ENCODE measurements at places on chromosomes 5 and 9. TPM values are rescaled to one million over a fixed set of nuclear protein-coding genes. Genes with fewer than 3 reads are reported as not detected.

- H3K4me3 ChIP-seq = no peak overlapping the region
- no peaks in the 10 kb centered on the region for H3K27me3 ChIP-seq
- no peak overlapping the region for H3K27ac ChIP-seq
- no peaks in the 10 kb centered on the region for H3K36me3 ChIP-seq
- H3K4me1 ChIP-seq = peaks cover 4% of the 10 kb centered on the region
Measured at GRCh38 chr9:86494644-86495111, 140.5 kb upstream of the TUT7 start.

SMIM27 gene
- 12.0 TPM for total RNA-seq

DNA sequence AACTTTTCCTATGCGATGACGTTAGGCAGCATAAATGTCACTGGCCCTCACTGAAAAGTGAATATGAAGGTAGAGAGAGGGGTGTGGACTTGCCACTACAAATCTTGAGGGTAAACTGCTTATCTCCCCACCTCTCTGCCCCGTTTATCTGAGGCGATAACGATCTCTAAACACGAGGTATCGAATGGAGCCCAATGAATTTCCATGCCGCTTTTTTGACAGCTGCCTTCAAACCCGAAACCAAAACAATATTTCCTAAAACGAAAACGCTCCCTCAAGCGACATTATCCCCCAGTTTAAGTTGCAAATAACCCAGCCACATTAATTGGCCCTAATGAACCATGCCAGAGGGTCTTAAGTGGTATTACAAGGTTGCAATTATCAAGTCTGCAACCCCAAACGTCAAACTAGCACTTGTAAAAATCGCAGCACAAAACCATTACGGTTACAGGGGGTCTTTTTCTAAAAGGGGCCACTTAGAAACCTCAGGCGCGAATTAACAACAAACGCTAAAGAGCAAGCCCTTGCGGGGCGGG, 1.4 kb downstream of the NR3C1 start:
- no peaks in the 10 kb centered on the region for H3K36me3 ChIP-seq
- peaks cover 24% of the 10 kb centered on the region for H3K4me1 ChIP-seq
- peak overlapping the region; percentile 74 for H3K4me3 ChIP-seq
- H3K27me3 ChIP-seq = peaks cover 40% of the 10 kb centered on the region

GRCh38 chr5:96370976-96371375, 62.1 kb downstream of the PCSK1 start:
- H3K27ac ChIP-seq = no peak overlapping the region
- no peak for DNase-seq
- no peak overlapping the region for H3K4me3 ChIP-seq

PCDH1 gene
- total RNA-seq = 5.5 TPM

- no peaks in the 10 kb centered on the region for H3K4me1 ChIP-seq
- no peak overlapping the region for H3K27ac ChIP-seq
- no peaks in the 10 kb centered on the region for H3K36me3 ChIP-seq
- H3K27me3 ChIP-seq = peaks cover 13% of the 10 kb centered on the region
Measured at GRCh38 chr5:168076561-168076991, 214.9 kb upstream of the WWC1 start.

FAM221B gene
- not detected for total RNA-seq

GRCh38 chr5:34562791-34563190, 93.3 kb upstream of the RAI14 start:
- no peak overlapping the region for H3K4me3 ChIP-seq
- no peaks in the 10 kb centered on the region for H3K36me3 ChIP-seq
- peaks cover 7% of the 10 kb centered on the region for H3K27me3 ChIP-seq
- H3K27ac ChIP-seq = no peak overlapping the region
- peaks cover 9% of the 10 kb centered on the region for H3K4me1 ChIP-seq

GRCh38 chr9:128818839-128819715, 777 bp downstream of the ENDOG start:
- DNase-seq = peak; percentile 31
- H3K36me3 ChIP-seq = peaks cover 2% of the 10 kb centered on the region
- H3K4me1 ChIP-seq = peaks cover 3% of the 10 kb centered on the region
- peak overlapping the region; percentile 74 for H3K4me3 ChIP-seq
- no peaks in the 10 kb centered on the region for H3K27me3 ChIP-seq

MYOZ3 gene
- total RNA-seq = 2.9 TPM

ALDH1B1 gene
- total RNA-seq = 32.1 TPM

All from progenitor cell of endocrine pancreas (in vitro differentiated cells).